ENCODE measurements at places on chromosomes 11 and 22.

GRCh38 chr22:35257002-35257320 is 332 bp upstream of the HMGXB4 start:
- no peak for DNase-seq

DNA sequence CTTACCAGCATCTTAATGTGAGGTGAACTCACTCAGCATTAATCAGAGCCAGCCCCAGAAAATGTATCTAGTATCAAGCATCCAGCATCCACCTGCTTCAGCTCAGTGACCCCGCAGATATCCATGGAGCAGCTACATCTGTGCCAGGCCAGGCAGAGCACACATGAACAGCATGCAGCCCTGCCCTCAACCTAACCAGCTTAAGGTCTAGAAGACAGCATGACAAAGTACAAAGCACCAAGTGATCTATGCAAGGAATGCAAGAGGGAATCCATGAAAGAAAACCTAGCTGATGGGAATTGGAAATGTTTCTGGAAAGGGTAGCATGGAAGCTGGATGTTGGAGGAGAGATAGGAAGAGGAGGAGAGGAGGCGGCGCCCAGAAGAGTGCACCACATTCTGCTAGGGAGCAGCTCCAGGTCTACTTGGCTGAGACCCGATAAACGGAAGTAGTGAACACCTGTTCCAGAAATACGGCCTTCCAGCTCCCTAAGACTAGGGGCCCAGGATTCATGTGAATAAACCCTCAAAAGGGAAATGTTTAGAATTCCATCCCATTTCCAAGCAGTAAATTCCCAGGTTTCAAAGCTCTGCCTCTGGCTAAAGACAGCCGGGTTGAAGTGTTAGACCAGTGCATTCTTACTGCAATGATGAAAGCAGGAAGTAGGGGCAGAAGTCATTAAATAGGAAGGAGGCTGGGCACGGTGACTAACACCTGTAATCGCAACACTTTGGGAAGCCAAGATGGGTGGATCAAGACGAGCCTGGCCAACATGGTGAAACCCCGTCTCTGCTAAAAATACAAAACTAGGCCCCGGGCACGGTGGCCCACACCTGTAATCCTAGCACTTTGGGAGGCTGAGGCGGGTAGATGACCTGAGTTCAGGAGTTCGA is 23.5 kb upstream of the L3MBTL2 start:
- DNase-seq = no peak

DNA sequence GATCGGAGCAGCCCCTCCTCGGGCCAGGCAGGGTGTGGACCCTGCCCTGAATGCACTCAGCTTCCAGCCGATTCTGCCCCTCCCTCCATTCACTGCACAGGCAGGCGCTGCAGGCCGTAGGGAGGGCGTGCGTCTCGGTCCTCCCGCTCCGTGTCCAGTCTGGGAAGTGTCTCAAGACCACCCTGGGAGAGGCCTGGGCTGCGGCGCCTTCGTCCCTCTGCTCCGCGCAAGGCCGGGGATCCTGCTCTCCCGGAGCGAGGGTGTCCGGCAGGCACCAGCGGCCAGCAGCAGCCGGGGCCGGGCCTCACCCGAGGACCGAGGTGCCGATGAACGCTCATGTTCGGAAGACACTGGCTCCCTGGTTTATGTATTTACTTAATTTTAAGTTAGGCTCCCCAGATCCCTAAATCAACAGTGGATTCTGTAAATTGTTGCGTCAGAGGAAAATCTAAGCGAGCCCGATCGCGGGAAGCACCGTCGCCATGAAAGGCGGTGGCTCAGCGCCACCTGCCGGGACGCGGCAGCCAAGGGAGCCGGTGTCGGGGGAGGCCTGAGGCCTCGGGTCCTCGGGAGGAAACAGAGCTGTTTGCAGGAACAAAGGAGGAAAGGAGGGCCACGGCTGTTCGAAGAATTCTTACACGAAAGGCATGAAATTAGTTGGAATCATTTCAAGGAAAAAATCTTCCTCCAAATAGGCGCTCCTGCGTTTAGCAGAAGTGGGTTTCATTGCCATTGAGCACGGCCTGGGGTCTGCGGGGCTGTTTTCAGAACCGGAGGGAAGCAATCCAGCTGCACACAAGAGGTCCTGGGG is 195.3 kb downstream of the BRD1 start:
- DNase-seq = peak; percentile 39

- DNase-seq = no peak
Observed at GRCh38 chr11:106101819-106102218, 24.4 kb downstream of the AASDHPPT start.

- no peak for DNase-seq
Observed at GRCh38 chr11:118827118-118827517, 36.2 kb upstream of the DDX6 start.

DNA sequence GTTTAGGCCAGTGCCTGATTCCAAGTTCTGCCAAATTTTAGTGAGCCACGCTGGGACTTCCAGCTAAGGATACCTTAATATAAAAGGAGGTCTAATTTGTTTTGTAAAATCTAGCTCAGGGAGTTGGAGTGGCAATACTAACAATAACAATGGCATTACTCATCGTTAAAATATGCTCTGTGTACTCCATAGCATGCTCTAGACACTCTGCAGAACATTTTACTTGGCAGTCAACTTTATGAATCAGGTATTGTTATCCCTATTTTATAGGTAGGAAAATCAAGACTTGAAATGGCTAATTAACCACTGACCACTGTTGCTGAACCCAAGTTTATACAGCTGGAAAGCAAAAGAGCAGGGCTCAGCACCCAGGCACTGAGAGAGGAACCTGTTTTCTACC is 485.0 kb upstream of the KIRREL3 start:
- DNase-seq = no peak

GRCh38 chr11:42239188-42239587 is 779.7 kb upstream of the LRRC4C start:
- peak; percentile 50 for DNase-seq

GRCh38 chr11:103988595-103988969 is 47.9 kb upstream of the DDI1 start:
- no peak for DNase-seq

- DNase-seq = no peak
Observed at GRCh38 chr22:23606204-23607131, 25.7 kb downstream of the DRICH1 start.

DNA sequence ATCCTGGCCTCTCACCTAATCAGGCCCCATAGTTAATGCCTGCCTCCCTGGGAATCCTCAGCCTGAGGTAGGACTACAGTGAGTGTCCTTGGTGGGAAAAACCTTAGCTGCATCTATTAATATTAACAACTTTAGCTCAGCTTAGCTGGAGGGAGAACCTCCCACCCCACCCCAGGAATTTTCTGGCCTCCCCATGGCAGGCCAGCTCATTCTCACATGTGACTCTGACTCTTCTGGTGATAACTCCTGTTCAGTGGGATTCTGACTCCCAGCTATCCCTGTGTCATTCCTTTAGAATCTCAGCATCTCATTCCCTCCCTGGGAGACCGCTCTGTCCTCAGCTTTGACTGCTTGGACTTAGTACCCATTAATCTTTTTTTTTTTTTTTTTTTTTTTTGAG is 14.5 kb downstream of the ART5 start:
- DNase-seq = no peak

DNA sequence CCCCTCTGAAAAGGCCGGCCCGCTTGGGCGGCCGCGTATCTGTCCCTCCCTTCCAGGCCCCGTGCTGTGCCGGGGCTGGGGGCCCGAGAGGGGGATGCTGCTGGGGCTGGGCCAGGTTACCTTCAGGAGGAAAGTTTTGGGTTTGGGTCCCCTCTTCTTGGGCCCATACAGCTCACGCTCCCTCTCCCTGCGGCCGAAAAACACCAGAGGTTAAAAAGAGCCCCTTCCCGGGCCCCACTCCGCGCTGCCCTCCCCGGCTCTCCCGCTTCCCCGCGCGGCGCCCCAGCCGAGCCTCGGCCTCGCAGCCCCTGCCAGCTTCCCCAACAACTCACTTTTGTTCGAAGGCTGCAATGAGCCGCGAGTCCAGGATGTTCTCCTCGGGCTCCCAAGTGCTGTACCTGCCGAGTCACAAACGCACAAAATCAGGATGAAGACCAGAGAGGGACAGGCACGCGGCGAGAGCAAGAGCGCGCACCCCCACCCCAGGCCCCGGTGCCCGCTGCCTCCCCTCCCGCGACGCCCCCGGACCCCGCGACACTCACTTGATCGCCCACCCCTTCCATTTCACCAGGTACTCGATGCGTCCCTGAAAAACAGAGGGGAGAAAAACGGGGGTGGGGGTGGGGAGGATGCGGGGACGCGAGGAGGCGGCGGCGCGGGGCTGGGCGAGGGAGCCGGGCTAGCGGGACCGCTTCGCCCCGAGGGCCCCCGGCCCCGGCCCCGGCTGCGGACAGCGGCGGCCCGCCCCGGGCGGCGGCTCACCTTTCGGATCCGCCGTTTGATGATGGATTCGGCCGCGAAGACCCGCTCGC is 450 bp downstream of the CBX6 start:
- DNase-seq = no peak

GRCh38 chr11:87212891-87213290 is 175.2 kb downstream of the TMEM135 start:
- DNase-seq = no peak

- DNase-seq = no peak
Observed at GRCh38 chr11:95496901-95497300, 265.9 kb upstream of the SESN3 start.

GRCh38 chr11:79062814-79063762 is 377.7 kb downstream of the TENM4 start:
- no peak for DNase-seq

DNA sequence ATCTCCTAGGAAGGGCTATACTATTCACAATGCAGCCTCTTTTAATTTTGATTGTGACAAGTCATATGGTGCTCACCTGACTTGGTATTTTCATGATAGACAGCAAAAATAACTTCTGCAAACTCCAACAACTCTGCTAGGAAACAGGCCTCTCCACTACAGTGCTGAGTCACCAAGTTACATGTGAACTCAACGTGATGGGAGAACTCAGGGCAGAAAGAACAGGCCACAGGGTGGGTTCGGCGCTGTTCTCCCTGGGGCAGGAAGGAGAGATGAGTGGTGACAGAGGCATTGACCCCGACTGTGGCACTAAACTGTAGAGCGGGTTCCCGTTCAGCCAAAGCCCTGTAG is 76.6 kb upstream of the UCP3 start:
- DNase-seq = no peak

DNA sequence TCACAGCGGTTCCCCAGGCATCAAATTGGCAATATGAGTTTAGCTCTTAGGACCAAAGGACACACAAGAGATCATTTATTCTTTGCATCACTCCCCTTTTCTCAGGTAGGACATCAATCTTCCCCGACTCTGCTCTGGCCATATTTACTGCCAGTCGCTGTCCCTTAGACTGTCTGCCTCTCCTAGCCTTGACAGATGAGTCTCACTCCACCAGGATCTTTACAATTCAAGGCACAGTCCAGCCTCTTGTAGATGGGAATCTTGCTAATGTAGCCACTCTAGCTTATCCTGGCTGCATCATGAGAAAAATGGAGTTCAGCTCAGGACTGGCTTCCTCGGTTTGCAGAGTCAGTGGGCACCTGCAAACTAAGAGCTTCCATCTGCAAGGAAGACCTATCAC is 915.2 kb downstream of the NTM start:
- no peak for DNase-seq

GRCh38 chr22:32476281-32477195 is 1.9 kb downstream of the FBXO7 start:
- no peak for DNase-seq

DNA sequence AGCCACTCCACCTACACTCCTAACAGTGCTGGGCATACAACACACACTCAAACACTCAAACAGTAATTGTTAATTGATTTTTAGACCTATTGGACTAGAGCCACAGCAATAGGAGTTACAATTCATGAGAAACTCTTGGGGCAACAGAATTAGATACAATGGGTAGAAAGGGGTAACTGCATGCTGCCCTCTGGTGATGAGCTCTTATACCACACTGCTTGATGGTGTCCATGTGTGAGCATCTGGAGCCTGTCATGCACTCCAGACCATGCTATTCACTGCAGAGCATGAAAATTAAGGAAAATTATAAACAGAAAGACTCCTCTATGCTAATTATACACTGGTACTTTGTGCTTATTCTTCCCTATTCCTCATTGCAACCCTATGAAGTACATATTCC is 975.5 kb upstream of the CCDC90B start:
- DNase-seq = no peak

Data from prostate gland (tissue), 2 donors.